Activated CD4-positive, CD25-positive, alpha-beta regulatory T cell treated with anti-CD3 and anti-CD28 coated beads, Interleukin-2, amount 50 U/mL, for 72 hours (primary cell): ENCODE measurements at places on chromosomes 12 and 14.

- no peak for DNase-seq
Measured at GRCh38 chr12:72610342-72610741, 338.2 kb downstream of the TRHDE start.

DNA sequence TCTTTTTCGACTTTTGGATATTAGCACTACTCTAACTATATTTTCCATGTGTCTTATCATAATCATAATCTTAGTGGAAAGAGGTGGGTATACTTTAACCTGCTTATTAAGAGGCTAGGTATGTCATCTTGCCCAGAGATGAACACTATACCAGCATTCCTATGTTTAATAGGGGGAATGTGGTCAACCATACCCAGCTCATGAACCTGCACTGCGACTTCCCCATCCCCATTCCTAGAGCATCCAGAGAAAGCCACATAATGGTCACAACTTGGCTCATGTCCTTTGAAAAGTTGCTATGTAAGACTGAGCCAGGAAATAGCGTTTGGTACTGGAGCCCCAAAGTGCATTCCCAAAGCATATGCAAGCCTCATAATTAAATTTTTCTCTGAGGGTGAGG is 55.2 kb downstream of the TMCC3 start:
- DNase-seq, result no peak

DNA sequence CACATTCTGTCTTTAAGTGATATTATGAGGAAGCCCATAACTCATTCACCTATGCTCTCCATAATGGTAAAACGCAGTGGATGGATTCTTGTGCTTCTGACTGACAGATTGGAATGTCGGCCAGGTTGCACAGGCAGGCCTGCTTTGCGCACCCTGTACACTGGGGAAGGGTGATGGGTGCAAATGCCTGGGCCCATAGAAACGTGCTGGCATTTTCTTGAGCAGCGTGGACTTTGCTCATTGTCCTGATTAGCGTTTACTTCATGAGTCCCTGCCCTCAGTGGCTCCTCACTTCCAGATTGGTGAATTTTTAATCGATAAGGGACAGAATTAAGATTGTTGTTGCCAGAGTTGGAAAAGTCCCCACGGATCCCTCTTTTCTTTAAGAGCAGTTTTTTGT is 80.9 kb upstream of the TRAF3 start:
- no peak for DNase-seq

DNA sequence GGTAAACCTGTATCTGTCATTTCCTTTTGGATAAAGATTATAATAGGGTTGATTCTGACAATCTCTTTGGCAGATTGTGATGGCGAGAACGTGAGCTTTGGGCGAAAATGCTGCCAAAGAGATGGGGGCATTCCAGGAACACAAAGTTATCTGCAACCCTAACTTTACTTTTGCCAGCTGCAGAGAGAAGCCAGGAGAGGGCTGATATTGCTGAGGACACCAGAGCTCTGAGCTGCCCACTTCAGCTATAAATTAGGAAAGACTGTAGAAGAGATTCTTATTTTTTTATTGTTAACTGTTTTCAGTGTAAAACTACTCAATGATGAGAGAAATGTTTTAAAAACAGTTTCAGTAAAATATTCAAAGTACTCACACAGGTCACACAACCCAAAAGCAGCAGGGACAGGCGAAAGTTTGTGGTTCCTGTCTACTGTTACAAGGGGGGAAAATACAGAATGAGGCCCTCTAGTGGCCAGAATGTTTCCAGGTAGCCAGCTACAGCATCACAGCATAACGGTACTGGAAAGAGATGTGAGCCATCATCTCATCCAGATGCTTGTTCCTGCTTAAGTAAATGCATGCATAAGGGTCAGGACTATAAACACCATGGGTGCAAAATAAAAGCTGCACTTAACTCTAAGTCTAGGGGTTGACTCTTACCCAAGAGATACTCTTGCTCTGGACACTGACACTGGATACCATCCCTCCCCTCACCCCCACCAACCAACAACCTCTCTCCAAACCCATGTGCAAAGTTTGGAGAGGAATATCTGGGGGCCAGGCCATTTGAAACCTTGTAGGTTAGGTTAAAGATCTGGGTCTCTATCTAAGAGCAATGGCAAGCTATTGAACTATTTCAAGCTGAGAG is 498.4 kb downstream of the RMST start:
- DNase-seq, result no peak

DNA sequence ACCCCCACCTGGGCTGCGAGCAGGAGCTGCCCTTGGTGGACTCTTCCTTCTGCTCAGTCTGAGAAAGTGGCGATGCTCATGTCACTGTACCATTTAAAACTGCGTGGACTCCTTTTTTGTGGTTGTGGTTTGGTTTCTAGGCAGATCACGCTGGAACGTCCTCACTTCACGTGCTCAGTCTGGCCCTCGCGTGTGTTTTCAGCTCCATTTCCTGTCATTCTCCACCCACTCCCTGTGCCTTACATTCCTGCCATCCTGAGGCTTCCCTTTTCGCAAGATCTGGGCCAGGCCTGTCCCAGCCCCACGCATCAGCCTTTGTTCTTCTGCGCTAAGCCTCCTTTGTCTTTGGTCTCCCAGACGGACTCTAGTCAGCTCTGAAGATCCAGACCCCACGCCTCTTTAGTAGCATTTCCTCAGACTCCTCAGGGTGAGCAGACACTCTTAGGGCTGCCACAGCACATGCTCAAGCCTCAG is 105.4 kb downstream of the FBXL14 start:
- no peak for DNase-seq

GRCh38 chr14:35222324-35222723 is 69.9 kb upstream of the PSMA6 start:
- DNase-seq, result no peak
